ENCODE measurements at places on chromosomes 3 and 15.
A peak's percentile ranks its signal among the peaks of the same experiment; 100 is the strongest.

DNA sequence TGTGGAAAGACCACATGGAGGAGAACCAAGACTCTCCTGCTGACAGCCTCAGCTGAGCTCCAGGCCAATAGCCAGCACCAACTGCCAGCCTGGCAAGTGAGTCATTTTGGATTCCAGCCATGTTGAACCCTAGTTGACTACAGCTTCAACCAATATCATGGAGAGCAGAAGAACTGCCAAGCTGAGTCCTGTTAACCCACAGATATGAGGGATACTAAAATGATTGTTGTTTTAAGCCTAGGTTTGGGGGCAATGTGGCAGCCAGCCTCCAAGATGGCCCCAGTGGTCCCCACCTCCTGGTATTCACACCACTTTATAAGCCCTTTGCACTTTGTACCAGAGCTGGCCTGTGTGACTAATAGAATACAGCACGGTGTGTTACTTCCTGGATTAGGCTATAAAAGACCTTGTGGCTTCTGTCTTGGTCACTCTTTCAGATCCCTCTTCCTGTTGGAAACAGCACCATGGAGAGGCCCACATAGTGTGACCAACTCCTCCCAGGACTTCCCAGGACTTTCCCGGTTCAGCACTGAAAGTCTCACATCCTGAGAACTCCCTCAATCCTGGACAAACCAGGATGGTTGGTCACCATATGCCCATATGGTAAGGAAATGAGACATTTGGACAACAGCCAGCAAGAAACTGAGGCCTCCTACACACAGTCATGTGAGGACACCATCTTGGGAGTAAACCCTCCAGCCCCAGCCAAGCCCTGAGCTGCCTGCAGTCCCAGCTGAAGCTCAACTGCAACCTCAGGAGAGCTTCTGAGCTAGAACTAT lies 32.4 kb upstream of the CDV3 start:
- DNase-seq, result no peak

DNA sequence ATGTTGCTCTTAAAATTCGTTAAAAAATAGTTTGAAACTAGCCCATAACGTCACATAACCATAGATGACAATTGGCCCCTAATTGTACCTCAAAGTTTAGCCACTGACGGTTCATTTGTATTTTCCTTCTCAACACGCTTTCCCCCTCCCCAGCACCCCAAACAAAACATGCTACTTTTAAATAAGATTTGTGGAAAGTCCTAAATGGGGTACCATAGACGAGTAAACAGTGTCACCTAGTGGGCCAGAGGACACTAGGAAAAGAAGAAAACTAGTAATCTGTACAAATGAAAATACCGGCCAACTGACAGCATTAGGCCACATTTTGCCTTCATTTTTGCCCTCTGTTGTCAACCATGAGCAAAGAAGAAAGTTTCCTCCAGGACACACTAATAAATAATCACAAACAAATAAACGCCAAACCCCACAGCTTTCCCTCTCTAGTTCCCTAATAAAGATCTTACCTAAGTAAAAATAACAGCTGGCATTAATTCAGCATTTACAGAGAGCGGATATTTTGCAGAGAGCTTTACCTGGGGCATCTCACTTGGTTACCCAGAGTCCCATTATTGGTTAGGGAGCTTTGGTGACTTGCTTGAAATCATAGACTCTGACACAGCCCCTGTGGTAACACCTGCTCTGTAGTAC lies 175.1 kb upstream of the ATP11B start:
- DNase-seq, result no peak

DNA sequence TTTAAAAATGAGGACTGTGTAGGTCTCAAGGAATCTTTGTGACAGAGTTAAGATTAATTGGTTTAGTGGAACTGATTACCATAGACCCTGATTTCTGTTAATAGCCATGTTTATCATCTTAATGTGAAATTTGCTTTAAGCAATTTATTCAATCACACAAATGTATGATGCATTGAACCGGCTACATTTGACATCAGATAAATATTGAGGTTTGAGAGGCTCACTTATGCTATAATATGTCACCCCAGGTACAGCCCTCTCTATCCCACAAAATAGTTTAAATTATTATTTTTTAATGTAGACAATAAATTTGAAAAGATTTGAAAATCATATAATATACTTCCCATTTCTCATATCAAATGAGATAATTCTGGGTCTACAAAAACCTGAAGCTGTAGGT lies 413.3 kb downstream of the NAALADL2 start:
- no peak for DNase-seq

GRCh38 chr15:60081976-60082375 lies 77.9 kb downstream of the FOXB1 start:
- no peak for DNase-seq

GRCh38 chr3:20604659-20605058 lies 418.7 kb upstream of the SGO1 start:
- DNase-seq, result no peak

- peak; percentile 88 for DNase-seq
These were observed 60.7 kb downstream of the RPL22L1 start for GRCh38 chr3:170809007-170809974.

Data from NCI-H524 (cell line).